ENCODE measurements at places on chromosomes 1 and 21. TPM values are rescaled to one million over a fixed set of nuclear protein-coding genes. Genes with fewer than 3 reads are reported as not detected.

Gene LDLRAD2
- not detected for total RNA-seq

Gene TSTD1
- 106 TPM for total RNA-seq

Gene GBP2
- total RNA-seq = 28.8 TPM

Gene MIS18A
- 7.2 TPM for total RNA-seq

Gene DISC1
- total RNA-seq = 2.4 TPM

Gene OLFML3
- 5.1 TPM for total RNA-seq

Gene TEX38
- total RNA-seq = not detected

Gene PCP4
- total RNA-seq = not detected

Gene USP16
- 36.6 TPM for total RNA-seq

Gene SLC44A3
- 12.7 TPM for total RNA-seq

Gene SLFNL1
- 0.65 TPM for total RNA-seq

Gene HAO2
- total RNA-seq = not detected

Gene FCRL4
- total RNA-seq = not detected

Gene CD247
- total RNA-seq = not detected

Gene NENF
- 54.7 TPM for total RNA-seq

Gene GATAD2B
- 2.6 TPM for total RNA-seq

Gene UMODL1
- total RNA-seq = not detected

Gene METTL13
- 31.1 TPM for total RNA-seq

Gene CDCA8
- total RNA-seq = 1.3 TPM

Gene PADI4
- total RNA-seq = not detected

Gene AQP10
- not detected for total RNA-seq

Gene SDF4
- total RNA-seq = 207 TPM

Gene RCSD1
- 0.05 TPM for total RNA-seq

Gene ASPM
- total RNA-seq = 12.3 TPM

Gene ANGPTL3
- not detected for total RNA-seq

Gene RAVER2
- 4.5 TPM for total RNA-seq

Gene S100A2
- total RNA-seq = 392 TPM

Gene COL16A1
- 14.8 TPM for total RNA-seq

Gene A3GALT2
- not detected for total RNA-seq

Gene ATAD3C
- under 0.01 TPM for total RNA-seq

Gene GUCA2A
- not detected for total RNA-seq

Gene ZSWIM5
- total RNA-seq = 0.35 TPM

Gene SHISAL2A
- not detected for total RNA-seq

Gene CDK18
- total RNA-seq = 14.6 TPM

Gene COL11A1
- 25.9 TPM for total RNA-seq

Gene OTUD3
- total RNA-seq = 4.3 TPM

Gene DESI2
- 45.8 TPM for total RNA-seq

Gene MMP23B
- total RNA-seq = 4.0 TPM

Gene NBPF15
- 24.3 TPM for total RNA-seq

Gene TFF3
- total RNA-seq = 0.87 TPM

Gene SH2D2A
- not detected for total RNA-seq

Gene LCE1C
- not detected for total RNA-seq

Gene UBASH3A
- total RNA-seq = not detected

Gene MRPS15
- 47.7 TPM for total RNA-seq

Gene CLEC20A
- not detected for total RNA-seq
